ENCODE measurements at places on chromosomes 1 and 21.

- no peak for DNase-seq
Observed at GRCh38 chr1:48602349-48602748, 130.3 kb upstream of the SPATA6 start.

DNA sequence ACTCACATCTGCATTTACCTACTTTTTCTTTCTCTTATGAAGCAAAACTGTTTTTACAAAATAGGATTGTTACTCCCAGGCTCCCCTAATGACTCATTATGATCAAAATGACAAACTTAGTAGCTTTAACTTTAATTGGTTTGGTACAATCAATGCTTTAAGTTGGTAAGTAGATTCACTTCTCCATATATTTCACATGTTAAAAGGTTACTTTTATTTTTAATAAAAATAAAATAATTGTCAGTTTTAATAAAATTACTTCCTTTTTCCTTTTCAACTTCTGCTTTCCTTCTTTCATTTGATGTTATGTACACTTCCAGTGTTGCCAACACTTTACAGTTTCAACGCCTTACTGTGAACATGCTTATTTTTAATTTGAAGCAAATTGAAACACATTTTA is 477.6 kb downstream of the SETD4 start:
- no peak for DNase-seq

- no peak for DNase-seq
Observed at GRCh38 chr1:8004803-8005573, 21.1 kb downstream of the ERRFI1 start.

- no peak for DNase-seq
Observed at GRCh38 chr1:33823401-33823800, 40.5 kb upstream of the HMGB4 start.

DNA sequence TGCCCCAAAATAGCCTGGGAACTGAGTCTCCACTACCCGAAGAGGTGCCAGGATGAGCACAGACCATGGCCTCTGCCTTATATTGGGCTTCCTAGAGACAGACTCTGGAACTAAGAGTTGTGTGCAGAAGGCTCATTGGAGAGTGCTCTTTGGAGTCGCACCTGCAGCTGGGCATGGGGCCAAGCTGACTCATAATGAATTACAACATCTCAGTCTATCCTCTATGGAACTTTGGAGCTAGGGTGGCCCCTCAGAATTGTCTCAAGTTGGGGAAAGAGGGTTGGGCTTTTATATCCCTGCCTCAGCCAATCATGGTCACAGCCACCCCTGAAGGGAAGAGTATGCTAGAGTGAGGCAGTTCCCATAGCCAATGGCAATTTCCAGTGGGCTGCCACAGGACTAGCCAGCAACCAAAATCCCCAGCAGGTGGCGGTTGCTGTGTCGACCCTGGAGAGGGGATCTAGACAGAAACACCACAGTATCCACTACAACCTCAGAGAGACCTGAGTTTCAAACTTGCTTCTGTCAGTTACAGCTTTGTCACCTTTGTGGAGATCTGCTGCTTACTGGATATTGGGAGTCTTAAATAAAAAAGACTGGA is 93.8 kb downstream of the DMRTA2 start:
- no peak for DNase-seq

DNA sequence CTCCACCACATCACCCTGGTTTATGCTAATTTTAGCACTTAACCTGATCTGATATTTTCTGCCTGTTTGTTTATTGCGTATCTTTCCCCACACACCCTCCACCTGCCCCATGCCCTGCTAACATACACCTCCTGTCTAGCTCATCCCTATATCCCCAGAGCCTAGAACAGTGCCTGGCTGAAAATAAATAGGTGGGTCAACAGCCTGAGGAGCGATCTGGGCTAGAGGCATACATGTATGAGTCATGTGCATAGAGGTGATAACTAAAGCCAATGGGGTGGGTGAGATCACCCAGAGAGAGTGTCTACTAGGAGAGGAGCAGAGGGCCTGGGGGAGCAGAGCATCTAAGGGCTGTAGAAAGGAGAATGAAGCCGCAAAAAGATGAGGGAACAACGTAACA is 2.7 kb downstream of the HTR1D start:
- DNase-seq = no peak

DNA sequence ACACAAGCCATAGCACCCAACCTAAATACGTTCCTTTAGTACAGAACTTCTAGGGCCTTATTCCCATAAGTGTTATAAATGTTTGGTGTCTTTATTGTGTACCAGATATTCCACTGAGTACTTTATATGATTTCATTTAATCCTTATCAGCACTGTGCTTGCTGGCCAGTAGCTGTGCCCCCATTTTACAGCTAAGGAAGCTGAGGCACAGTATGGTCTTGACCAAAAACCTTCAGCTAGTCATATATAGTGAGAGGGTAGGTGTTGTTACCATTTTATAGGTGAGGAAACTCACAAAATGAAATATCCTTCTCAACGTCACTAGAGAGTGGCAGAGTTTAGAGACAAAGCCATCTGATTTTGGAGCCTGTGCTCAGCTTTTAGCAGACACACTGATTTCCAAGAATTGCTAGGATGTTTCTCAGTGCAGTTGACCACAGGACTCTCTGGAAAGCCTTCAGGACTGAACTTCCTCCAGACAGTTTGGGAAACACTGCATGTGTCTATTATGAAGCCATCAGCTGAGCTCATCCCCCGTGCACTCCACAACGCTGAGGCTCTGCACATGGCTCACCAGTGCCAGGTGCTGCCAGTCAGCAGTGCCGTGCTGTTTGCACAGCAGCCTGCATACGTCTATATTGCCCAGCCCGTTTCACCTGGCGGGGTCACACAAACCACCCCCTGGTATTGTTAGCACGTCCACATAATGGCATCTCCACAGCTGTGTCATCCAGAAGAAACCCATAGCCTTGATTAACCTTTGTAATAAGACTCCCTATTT is 15.4 kb downstream of the NPPA start:
- no peak for DNase-seq

DNA sequence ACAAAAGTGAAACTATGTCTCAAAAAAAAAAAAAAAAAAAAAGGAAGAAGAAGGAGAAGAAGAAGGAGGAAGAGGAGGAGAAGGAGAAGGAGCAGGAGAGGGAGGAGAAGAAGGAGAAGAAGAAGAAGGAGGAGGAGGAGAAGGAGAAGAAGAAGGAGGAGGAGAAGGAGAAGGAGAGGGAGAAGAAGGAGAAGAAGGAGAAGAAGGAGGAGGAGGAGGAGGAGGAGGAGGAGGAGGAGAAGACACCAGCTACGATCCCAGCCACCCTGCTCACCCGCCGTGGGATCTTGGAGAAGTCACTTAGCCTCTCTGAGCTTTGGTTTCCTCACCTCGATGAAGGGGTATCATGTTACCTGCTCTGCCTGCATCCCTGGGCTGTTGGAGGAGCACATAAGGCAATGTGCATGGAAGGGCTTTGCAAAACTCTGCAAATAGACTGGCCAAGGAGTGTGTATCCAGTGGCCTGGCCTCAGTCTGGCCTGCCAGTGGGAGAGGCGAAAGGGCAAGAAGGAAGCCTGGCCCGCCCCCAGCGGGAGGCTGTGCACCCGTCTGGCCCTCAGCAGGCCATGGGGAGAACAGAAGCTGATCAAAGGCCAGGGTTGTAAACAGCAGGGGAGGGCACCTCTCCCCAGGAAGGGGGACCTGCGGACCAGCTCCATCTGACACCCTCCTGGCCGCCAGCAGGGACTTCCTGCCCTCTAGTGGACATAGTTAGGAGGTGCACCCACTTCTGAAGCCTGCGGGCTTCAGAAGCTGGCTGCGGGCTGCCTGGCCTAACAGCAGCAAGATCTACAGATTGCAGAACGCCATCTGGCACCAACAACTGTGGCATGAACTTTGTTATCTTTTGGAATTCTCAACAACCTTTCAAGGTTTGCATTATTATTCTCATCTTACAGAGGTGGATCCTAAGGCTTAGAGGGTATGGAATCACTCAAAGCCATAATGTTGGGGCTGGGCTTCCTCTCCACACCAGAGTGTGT is 19.2 kb upstream of the CDK18 start:
- DNase-seq = peak; percentile 74

DNA sequence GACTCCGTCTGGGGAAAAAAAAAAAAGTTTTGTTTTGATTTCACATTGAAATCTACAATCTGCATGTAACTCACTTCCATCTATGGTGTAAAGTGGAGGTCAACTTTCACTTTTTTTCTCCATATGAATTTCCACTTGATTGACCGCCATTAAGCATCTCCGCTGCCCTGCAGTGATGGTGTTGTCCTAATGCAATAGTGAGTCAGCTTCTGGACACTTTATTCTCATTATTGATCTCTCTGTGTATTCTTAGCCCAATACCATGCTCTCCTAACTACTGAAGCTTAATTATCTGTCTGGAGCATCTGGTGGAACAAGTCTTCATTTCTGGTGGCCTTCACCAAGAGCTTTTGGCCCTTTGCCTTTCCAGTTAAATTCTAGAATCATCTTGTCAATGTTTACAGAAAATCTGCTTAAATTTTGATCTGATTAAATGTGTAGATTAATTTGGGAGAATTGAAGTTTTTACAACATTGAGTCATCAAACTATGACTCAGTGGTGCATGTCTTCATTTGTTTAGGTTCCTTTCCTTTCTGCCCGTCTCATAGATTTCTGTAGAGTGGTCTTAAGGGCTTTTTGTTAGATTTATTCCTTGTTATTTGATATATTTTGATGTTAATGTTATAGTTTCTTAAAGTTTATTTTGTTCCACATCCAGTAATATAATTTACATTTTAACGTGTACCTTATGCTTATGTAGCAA is 181.5 kb downstream of the PRDM2 start:
- DNase-seq = no peak

- DNase-seq = no peak
Observed at GRCh38 chr1:185059950-185060571, 14.7 kb downstream of the RNF2 start.

- DNase-seq = no peak
Observed at GRCh38 chr1:211532088-211532444, 40.1 kb upstream of the RD3 start.

- no peak for DNase-seq
Observed at GRCh38 chr1:21924503-21925005, 12.6 kb downstream of the HSPG2 start.

DNA sequence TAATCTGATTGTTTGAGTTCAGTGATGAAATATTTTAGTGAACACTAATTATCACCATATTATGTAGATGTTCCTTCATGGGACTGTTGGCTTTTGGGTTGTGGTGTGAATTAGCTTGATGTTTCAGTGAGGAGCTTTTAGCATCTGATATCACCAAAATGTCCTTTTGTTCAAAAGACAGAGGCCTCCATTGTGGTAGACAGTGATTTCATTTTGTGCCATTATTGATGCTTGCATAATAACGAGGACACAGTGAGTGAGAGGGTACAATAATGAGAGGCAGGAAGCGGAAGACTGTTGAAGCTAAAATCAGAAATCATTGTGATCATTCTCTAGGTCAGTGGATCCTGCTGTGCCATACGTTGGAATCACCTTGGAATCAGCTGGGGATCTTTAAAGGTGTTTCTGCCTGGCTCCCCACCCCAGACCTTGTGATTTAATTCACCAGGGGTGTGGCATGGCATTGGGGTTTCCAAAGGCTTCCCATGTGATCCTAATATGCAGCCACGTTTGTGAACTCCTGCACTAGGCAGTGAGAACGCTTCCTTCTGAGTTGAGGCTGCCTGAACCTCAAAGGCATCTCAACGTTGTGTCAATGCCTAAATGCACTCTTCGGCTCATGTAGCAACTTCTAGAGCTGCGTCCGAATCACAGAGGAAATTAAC is 82.1 kb upstream of the KIF1B start:
- no peak for DNase-seq

DNA sequence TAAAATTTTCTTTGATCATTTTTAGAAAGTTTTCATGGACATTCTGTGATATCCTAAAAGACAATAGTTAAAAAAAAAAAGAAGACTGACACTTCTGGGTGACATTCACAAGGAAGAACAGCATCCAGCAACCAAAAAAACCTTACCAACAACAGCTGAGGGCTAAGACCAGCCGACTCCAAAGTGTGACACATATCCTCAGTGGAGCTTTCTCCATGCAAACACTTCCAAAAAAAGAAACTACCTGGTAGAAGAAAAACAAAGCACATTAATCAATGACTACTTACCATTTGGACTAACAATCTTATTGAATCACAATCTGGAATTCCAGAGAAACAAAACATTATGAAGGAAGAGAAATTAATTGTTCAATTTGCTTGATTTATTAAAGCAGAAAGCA is 88.2 kb downstream of the IARS2 start:
- DNase-seq = no peak

DNA sequence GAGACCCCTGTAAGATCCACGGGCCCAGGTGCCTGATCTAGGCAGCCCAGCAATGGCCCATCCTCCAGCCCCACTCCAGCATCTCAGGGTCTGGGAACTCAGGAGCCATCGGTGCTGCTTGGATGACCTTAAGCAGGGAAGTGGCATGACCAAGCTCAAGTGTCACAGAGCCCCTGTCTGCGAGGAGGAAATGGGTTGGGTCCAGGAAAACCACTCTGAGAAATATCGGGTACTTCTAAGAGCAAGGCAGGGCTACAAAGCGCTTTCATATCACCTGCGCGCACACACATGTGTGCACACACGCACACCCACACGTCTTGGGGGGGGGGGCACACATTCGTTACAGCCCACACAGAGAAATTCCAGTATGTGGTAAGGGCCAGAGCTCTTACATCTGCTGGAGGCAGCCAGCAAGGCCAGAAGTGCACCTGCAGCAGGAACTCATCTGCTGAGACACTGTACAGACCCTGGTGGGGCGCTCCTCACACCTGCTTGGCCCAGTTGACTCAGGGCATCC is 32.6 kb upstream of the SPOCD1 start:
- DNase-seq = no peak

GRCh38 chr1:198922638-198923430 is 284.0 kb downstream of the PTPRC start:
- DNase-seq = no peak

- DNase-seq = no peak
Observed at GRCh38 chr21:16343776-16344175, 614.0 kb downstream of the USP25 start.

DNA sequence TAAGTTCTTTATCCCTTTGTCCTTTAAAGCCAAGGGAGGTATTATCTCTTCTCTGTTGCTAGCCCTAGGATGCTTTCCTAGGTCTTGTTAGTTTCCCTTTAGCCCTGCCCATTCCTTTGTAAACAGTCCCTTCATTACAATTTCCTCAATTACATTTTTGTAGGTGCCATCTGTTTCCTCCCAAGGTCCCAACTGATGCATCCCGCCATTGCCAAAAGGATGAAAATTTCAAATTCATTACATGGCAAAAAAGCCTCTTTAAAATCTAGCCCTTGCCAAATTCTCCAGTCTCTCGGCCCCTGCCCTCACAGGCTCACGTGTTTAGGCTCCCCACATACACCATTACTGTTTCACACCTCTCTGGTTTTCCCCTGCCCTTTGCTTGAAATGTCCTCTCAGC is 151.9 kb upstream of the C1orf87 start:
- no peak for DNase-seq
